ENCODE measurements at places on chromosomes 2 and 18.

DNA sequence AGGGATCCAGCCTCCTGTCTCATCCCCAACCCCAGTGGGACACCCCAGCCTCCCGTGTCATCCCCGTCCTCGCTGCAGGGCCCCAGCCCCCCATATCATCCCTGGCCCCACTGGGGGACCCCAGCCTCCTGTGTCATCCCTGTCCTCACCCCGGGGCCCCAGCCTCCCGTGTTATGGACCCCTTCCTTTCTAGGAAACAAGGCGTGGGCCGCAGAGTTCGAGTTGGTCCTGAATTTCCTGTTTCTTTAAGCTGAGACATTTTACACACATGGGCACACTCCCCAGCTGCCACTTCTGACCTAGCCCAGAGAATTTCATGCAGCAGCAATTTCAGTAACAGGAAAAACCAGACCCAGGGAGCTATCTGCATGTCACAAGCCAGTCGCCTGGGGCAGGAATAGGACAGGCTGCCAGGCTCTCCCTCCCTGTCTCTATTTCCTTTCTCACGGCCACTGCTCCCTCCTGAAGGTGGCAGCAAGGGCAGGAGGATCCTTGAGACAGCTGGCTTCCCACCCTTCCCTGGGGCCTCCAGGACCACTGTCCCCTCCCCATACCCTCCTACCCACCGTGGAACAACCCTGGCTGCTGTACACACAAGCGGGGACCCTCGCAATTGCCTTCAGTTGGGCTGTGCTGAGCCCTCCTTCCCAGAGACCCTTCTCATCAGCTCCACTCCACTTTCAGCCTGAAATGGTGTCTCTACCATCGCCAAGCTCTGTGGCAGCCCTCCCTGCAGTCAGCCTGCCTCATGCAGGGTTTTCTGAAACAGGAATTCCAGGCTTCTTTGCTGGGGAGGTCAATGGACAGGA is 141.9 kb upstream of the ID2 start:
- DNase-seq, result no peak

- no peak for DNase-seq
These were observed 216.4 kb upstream of the MYT1L start for GRCh38 chr2:2547451-2547850.

- no peak for DNase-seq
These were observed 95.9 kb downstream of the C1QL2 start for GRCh38 chr2:119062652-119063051.

DNA sequence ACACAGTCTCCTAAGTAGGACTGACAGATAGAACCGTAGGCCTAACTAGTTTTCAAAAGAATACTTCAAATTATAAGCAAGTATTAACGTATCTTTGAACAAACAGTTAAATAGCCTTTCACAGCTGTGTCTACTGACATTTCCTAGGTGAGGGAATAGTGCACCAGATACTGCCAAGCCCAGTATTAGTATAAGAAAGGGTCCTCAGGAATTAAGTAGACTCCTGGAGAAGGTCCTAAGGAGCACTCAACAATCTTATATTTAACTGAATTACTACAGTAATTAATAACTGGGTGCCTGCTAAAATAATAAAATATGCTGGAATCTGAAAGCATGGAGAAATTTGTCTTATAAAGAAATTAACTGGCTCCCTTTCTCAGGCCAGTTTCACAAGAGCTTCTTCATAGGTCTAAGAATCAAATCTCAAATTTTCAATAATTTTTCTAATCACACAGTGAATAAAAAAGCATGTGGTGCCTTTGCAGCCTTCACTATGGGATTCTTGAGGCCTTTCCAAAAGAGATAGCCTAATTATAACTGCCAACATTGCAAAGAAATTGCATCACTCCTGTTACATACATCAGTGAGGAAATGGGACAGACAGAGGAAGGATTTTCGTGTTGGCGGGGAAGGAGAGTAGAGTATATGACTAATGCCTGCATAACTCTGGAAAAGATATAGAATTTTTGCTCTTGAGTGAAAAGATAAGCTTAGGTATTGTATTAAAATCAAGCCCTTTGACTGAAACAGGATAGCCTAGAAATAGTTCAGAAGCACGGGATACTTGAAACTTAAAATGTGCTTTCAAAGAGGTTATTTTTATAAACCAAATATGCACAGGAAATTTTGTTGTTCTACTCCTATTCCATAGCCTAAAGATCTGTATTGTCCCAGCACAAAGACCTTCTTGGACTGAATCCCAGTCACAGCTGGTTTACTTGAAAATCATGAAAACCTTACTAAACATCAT is 228.6 kb upstream of the STK17B start:
- DNase-seq, result no peak

DNA sequence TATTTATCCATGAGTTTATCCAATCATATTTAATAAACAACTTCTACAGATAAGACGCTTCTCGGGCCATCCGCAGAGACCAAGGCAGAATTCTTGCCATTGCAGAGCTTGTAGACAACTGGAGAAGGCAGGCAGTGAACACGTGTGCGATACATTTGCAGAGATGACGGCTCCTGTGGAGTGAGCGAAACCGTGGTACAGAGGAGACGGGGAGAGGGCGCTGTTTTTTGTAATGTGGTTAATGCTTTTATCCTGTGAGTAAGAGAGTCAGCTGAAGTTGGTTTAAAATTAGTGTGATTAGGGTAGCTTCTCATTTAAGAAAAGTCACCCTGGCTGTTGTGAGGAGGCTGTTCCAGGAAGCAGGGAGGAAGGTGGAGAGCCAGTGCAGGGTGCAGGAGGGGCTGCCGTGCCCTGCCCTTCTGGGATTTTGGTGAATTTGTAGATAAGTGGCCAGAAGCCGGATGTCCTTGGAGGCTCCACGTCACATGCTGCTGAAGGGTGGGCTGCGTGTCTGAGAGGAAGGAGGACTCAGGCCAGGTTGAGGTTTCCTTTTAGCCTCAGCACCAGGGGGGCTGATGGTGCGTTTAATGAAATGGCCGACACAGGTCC is 151.4 kb downstream of the SNTG2 start:
- DNase-seq, result no peak

- peak; percentile 4 for DNase-seq
These were observed 77.8 kb downstream of the MBP start for GRCh38 chr18:77054606-77055428.

DNA sequence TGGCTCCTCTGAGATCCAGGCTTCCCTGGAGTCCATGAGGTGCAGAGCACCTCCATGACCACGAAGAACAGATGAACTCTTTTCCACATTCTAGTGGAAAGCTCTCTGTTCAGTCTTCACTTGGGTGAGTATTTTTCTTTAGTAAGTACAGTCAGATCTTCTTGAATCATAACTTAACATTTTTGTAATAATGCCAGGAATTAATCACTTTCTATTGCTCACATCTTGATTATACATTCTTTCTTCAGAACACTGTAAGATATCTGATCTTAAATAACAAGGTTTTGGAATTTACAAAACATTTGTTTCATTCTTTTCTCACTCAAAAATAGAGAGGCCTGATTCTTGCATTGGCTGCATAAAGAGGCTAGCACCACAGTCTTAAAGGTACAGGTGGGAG is 45.4 kb upstream of the RND3 start:
- DNase-seq, result no peak

GRCh38 chr2:239318790-239319661 is 81.8 kb downstream of the HDAC4 start:
- no peak for DNase-seq

DNA sequence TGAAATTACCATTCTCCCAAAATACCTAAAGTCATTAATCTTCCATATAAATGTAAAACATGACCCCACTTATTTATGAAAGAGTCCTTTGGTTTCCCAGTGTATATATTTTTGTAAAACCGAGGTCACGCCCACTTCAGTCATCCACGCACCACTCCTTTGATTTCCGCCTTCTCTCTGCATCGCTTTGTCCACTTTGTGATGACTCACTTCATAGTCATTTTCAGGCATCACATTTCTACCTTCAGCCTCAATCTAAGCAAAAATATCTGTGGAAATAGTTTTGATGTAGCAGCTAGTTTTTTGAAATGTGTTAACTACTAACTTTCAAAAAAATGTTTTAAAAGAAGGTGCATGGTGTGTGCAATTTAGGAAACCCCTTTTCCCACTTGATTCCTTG is 793.5 kb upstream of the SOX11 start:
- no peak for DNase-seq

DNA sequence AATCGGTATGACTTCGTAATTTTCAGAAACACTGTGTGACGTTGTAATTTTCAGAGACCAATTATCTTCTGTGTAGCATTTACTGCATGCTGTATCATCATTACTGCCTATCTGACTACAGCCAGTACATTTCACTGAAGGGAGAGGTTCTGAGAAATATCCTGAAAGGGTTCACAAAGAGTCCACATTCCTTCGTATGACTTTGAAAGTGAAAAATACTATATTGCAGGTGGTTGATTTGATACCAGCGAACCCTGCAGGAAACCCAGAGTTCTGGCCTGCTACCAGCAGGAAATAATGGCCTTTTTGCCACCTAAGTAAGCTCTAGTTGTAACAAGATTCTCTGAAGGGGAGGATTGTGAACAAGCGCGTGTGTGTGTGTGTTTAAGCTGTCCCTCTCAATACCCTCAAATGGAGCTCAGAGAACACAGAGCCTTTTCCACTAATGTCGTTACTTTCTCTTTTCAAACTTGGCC is 155.5 kb downstream of the ARHGAP28 start:
- no peak for DNase-seq

DNA sequence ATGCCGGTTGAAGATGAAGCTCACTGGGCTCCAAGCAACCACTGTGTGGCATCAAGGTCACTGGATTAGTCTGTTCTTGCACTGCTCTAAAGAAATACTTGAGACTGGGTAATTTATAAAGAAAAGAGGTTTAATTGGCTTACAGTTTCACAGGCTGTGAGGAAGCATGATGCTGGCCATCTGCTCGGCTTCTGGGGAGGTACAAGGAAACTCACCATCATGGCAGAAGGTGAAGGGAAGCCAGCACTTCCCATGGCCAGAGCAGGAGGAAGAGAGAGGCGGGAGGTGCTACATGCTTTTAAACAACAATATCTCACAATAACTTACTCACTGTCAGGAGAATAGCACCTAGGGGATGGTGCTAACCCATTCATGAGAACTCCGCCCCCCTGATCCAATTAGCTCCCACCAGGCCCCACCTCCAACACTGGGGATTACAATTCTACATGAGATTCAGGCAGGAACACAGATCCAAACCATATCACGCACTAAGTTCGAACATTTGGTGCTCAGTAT is 109.7 kb upstream of the MGAT5 start:
- DNase-seq, result no peak

- no peak for DNase-seq
These were observed 247.0 kb downstream of the AGAP1 start for GRCh38 chr2:235740821-235741220.

GRCh38 chr2:194870974-194871535 is 786.0 kb upstream of the SLC39A10 start:
- no peak for DNase-seq

- DNase-seq, result no peak
These were observed 112.9 kb downstream of the PXDN start for GRCh38 chr2:1631292-1632001.

DNA sequence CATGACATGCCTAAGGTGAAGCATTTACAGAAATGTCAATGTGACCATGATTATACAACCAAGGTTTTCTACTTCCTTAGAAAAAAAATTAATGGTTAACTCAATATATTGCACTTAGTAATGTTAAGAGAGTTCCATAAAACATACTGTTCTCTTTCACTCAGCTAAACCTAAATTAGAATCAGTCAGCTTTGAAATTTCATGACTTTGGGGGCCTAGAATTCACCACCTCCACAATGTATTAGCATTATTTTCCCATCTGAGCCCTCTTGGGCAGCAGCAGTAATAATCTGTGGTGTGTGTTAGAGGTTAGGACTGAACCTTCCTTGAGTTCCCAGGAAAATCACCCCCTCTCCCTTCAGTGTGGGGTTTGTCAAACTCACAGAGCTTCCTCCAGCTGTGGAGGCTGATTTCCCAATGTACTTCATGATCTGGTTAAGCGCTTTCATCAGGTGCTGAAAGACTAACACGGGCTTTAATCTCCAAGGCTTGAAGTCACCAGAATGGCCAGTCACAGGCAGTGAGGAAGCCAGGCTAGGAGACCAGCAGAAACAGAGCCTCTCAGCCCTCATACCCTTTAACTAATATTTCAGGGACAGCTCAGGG is 7.1 kb upstream of the UPP2 start:
- DNase-seq, result no peak

- no peak for DNase-seq
These were observed 18.6 kb upstream of the CNDP1 start for GRCh38 chr18:74515620-74516231.

- no peak for DNase-seq
These were observed 57.9 kb downstream of the COL4A3 start for GRCh38 chr2:227222292-227222691.

DNA sequence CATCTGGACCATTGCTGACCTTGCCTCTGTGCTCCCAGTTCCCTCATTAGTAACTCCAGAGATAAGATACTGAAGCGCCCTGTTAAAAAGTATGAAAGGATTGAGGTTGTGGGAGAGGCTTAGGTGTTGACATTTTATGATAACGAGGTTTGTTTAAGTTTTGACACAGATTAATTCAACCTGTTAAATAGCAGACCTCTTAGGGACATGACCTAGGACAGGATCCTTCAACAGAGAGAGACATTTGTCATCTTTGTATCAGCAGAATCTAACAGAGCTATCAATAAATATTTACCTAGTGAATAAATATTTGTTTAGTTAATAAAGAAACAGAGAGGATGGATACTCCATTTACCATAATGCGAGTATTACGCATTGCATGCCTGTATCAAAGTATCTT is 99.5 kb downstream of the DCC start:
- no peak for DNase-seq

DNA sequence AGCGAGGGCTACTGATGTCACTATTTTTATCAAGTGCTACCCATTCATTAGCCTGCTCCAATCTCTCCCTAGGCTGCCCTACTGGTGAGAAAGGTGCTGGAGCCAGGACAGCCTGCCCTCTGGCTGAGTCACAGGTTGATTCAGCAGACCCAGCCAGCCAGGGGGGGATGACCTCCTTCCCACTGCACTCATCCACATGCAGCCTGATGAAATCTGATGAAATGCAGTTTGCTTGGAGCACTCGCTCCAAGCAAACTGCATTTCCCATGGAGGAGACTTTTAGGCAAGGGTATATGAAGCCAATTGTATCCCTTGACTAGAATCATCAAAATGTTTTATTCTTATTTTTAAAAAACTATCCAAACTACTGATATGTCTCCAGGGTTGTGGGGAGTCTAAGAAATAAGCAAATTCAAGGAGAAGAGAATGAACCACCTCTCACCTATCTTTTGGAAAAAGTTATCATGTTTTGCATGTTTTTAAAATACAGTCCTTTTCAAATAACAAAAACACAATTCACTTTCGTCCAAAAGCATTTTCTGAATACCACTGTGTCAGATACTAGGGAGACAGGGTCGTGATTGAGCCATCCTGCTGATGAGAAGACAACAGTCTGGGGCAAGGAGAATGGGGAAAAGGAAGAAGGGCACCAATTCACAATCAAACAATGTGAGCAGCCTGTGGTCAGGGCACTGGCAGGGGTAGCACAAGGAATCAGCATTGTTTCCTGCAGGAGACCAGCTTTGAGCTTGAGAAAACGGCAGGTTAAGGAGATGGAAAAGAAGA is 128.3 kb downstream of the AFF3 start:
- DNase-seq, result peak; percentile 64

- DNase-seq, result no peak
These were observed 202.3 kb downstream of the SPP2 start for GRCh38 chr2:234252772-234253171.

- no peak for DNase-seq
These were observed 246.1 kb upstream of the FN1 start for GRCh38 chr2:215681799-215682596.

Measured in GOT3 (cell line).